ENCODE measurements at places on chromosomes 12 and 14. TPM values are rescaled to one million over a fixed set of nuclear protein-coding genes. Genes with fewer than 3 reads are reported as not detected.

Gene TMEM253
- polyA plus RNA-seq, result 0.47 TPM

Gene CISTR
- polyA plus RNA-seq, result 0.32 TPM

Gene CYP27B1
- polyA plus RNA-seq, result 1.6 TPM

Gene OTX2
- polyA plus RNA-seq, result not detected

Gene GRIN2B
- polyA plus RNA-seq, result 0.62 TPM

GRCh38 chr12:93127107-93127560 lies 198.0 kb upstream of the EEA1 start:
- no peak for DNase-seq

GRCh38 chr14:92880851-92881250 lies 42.1 kb upstream of the CHGA start:
- DNase-seq, result no peak

- DNase-seq, result no peak
Measured at GRCh38 chr12:93059925-93060665, 131.0 kb upstream of the EEA1 start.

GRCh38 chr12:132525833-132526455 lies 36.0 kb downstream of the FBRSL1 start:
- DNase-seq, result no peak

DNA sequence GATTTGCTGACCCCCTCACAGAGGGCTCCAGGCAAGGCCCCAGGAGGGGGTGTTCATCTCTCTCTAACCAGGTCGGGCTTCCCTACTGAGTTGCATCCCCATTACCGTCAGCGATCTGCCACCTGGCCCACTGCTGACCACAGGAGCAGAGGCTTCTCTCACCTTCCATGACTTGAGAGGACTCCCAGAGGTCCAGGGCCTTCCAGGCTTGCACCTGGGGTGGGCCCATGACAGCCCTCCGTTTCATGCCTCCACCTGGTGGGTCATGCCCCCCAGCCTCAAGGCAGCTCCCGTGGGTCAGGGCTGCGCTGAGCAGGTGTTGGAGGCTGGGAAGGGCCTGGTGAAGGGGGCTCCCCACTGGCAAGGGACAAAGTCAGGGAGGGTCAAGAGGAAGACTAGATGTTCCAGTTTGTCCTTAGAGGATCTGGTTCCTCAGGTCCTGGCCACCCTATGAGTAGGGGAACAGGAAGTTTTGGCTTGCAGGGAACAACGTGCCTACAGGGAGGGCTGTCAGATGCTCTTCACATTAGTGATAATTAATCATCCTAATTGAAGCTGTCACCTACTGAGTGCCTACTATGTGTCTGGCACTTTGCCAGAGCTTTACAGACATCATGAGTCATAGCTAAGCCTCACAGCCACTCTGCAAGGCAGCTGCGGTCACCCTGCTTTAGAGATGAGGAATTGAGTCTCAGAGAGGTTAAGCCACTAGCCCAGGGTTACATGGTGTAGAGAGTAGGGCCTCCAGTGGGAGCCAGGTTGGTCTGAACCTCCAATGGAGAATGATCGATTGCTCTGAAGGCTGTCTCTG lies 13.8 kb downstream of the NFKBIA start:
- no peak for DNase-seq

DNA sequence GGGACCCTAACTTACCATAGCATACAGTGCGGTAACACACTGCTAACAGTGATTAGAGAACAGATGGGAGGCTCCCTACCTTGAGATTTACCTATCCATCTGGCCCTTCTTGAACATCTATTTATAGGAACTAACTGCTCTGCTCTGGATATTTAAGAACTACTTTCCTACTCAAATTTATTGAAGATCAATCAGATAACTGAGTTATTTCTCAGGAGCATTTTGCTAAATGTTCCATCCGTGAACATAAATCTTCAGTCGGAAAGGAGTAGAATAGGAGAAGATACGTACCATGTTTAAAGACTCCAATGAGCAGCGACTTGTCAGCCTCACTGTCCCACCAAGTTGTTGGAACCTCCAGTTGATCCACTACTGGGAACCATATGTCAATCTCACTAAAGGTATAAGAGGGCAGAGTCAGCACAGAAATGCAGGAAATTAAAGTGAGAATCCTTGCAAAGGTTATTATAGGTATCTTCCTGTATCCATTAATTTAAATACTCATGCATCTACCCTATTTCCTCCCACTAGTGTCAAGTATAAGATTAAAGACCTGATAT lies 15.6 kb upstream of the SUPT16H start:
- no peak for DNase-seq

DNA sequence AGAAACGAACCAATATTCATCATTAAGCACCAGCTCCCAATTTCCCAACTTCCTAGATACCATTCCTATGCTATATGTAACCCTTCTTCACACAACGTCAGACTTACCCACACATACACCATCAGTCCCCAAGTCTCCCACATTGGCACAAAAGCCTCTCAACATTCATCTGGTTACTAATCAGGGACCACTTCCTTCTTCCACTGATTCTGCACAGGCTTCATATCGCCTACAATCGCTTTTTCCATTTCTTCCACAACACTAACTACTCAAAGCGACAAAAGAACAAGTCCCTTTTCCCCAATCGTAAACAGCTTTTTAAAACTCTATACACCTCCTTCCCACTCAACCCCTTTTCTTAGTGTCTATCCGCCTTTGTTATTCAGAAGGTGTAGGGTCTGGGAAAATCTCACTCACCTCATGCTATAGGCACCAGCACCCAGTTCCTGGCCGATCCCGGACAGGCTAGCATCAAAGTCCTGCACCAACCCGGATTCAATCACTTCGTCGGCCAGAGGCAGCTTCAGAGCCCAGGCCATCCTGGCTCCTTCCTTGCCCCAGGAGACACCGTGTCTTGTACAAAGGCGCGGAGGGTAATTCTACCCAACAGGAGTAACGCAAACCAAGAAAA lies 936 bp downstream of the TFCP2 start:
- no peak for DNase-seq

DNA sequence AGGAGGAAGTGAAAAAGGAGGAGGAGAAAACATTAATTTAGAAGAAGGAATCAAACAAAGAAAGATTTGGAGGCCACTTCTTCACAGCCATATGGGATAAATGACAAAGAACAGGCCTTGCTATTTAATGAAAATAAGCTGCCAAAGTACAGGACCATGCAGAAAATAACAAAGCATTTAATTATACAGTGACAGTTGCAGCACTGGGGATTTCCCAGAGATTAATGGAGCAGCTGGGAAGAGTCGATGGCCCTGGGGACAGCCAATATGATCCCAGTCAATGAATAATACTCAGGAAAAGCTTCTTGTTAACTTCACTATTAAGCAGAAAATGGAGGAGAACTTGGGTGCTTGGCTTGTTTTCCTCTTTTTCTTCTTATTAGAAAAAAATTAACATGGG lies 34.6 kb downstream of the RERG start:
- DNase-seq, result no peak

DNA sequence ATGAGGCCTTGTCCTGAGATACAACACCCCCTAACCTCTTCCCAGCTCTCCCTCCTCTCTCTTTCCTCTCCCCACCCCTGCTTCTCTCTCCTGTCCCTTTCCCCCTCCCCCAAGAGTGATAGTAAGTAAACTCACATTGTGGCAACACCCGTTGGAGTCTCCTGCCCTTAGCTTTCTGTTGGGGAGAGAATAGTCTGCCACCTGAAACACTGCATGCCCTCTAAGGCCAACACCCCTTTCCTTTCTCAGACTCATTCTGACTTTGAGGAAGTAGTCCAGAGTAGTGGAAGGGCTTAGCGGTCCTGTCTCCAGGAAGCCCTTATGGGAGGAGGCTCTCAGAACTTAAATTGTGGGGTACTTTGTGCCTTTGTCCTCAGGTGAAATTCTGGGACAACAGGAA lies 95.2 kb downstream of the PRKCH start:
- no peak for DNase-seq

DNA sequence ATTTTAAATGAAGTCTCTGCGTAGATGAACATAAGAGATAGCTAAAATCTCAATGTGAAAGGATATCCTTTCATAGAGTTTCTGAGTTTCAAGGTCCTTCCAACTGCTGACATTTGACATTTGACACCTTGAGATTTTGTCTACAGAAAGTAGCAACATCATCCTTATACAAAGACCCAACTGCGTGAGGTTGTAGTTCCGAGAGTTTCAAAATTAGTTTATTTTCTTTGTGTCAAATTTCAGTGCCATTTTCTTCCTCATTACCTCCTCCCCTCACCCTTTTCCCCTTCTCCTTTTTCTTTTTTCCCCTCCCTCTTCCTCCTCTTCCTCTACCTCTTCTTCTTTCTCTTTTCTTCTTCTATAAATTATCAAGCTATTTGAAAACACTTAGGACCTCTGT lies 26.9 kb upstream of the BATF start:
- no peak for DNase-seq

GRCh38 chr12:87491089-87491488 lies 538.1 kb downstream of the C12orf50 start:
- no peak for DNase-seq

- no peak for DNase-seq
Measured at GRCh38 chr14:63248211-63248610, 44.0 kb downstream of the RHOJ start.

DNA sequence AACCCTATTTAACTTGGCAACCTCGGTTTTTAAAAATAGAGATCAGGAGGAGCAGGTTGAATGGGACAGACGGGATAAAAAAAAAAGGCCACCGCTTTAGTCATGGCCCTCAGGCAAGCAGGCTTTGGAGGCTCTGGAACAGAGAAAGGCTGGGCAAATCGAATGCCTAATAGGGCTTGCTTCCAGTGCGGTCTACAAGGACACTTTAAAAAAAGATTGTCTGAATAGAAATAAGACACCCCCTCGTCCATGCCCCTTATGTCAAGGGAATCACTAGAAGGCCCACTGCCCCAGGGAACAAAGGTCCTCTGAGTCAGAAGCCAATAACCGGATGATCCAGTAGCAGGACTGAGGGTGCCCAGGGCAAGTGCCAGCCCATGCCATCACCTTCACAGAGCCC lies 265.8 kb downstream of the CPNE8 start:
- no peak for DNase-seq

DNA sequence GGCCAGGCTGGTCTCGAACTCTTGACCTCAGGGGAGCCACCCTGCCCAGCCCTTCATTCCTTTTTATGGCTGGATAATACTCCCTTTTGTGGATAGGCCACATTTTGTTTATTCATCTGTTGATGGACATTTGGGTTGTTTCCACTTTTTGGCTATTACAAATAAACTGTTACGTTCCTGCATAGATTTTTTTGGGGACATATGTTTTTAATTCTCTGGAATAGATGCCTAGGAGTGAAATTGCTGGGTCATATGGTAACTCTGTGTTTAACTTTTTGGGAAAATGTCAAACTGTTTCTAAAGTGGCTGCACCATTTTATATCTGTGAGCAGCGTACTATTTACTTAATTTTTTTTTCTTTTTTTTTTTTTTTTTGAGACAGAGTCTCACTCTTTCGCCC lies 9.8 kb downstream of the KMT5A start:
- no peak for DNase-seq

- no peak for DNase-seq
Measured at GRCh38 chr12:14751986-14752385, 51.3 kb downstream of the WBP11 start.

- DNase-seq, result no peak
Measured at GRCh38 chr14:61517911-61518384, 177.4 kb upstream of the HIF1A start.

DNA sequence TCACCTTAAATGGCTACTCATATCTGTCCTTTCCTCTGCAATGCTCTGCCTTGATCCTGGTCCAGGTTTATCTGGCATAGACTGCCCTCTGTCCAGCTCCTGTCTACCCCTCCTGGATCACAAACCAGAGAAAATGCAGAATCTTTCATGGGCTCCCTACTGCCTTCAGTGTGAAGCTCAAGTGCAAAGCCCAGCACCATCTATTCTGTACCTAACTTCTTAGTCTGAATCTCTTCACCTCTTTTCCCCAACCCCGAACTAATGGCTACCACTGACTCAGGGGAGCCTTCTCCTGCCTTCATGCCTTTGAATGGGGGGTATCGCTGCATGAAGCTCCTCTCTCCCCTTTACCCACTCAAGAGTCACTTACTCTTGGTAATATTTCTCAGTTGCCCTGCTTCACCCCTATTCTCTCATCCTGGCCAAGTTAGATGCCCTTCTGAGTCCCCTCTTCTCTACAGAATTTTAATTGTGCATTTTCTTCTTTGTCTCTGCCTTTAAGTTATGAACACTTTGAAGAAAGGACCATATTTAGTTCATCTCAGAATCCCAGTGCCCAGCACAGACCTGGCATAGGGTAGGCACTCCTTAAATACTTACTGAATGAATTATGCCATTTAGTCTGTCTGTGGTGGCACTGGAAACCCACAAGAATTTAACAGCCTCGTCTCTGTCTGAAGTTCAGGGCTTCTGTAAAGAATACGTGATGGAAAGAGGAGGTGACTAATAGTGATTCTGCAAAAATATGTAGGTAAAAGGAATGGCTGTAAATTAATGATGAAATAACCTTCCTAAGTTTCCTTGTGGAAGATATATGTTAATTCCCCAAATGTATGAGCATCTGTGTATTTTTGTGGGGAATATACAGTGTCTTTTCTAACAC lies 191.3 kb upstream of the AMIGO2 start:
- no peak for DNase-seq
